ENCODE measurements at places on chromosomes 7 and 10.

- no peak for DNase-seq
Measured at GRCh38 chr7:119167431-119167830, 942.9 kb downstream of the ANKRD7 start.

GRCh38 chr10:35400595-35401268, 64.4 kb downstream of the CCNY start:
- no peak for DNase-seq

GRCh38 chr10:16297642-16298041, 139.2 kb upstream of the PTER start:
- no peak for DNase-seq

DNA sequence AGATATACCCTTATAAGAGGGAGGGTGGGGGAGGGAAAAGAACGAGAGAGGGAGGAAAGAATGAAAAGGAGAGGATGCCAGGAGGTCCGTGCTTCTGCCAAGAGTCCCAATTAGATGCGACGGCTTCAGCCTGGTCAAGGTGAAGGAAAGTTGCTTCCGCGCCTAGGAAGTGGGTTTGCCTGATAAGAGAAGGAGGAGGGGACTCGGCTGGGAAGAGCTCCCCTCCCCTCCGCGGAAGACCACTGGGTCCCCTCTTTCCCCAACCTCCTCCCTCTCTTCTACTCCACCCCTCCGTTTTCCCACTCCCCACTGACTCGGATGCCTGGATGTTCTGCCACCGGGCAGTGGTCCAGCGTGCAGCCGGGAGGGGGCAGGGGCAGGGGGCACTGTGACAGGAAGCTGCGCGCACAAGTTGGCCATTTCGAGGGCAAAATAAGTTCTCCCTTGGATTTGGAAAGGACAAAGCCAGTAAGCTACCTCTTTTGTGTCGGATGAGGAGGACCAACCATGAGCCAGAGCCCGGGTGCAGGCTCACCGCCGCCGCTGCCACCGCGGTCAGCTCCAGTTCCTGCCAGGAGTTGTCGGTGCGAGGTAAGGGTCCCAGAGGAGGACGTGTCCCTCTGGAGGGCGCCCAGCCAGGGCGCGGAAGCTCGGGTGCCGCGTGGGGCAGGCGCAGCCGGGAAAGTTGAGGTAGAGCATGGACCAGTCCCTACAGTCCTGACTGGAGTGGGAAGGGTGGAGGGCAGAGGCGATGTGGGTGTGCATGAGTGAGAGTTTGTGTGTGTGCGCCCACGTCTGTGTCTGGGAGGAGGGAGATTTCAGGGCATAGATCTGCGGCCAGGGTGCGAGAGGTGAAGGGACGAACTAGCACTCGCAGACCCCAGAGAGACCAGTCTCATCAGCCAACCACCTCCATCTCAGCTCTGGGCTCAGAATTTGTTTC, 844 bp downstream of the GRM3 start:
- no peak for DNase-seq

DNA sequence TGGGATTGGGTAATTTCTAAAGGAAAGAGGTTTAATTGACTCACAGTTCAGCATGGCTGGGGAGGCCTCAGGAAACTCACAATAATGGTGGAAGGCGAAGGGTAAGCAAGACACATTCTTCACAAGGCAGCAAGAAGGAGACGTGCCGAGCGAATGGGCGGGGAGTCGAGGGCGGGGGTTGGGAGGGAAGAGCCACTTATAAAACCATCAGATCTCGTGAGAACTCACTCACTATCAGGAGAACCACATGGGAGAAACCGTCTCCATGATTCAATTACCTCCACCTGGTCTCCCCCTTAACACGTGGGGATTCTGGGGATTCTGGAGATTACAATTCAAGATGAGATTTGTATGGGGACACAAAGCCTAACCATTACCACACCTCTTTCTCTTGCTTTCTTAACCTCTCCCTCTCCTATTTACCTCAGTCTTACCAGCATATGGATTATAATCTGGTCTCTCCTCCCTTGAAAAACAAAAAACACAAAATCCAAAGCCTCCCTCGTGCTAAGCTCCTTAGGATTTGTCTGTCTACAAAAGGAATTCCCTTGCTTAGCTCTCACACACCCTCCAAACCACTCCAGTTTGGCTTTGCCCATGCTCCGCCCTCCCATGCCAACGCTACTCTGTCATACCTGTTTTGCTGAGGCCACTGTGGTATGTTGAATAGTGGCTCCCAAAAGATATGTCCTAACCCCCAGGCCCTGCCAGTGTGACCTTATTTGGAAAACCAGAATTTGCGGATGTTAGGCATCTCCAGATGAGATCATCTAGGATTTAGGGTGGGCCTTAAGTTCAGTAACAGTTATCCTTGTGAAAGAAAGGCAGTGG, 19.6 kb upstream of the EFCAB10 start:
- no peak for DNase-seq

DNA sequence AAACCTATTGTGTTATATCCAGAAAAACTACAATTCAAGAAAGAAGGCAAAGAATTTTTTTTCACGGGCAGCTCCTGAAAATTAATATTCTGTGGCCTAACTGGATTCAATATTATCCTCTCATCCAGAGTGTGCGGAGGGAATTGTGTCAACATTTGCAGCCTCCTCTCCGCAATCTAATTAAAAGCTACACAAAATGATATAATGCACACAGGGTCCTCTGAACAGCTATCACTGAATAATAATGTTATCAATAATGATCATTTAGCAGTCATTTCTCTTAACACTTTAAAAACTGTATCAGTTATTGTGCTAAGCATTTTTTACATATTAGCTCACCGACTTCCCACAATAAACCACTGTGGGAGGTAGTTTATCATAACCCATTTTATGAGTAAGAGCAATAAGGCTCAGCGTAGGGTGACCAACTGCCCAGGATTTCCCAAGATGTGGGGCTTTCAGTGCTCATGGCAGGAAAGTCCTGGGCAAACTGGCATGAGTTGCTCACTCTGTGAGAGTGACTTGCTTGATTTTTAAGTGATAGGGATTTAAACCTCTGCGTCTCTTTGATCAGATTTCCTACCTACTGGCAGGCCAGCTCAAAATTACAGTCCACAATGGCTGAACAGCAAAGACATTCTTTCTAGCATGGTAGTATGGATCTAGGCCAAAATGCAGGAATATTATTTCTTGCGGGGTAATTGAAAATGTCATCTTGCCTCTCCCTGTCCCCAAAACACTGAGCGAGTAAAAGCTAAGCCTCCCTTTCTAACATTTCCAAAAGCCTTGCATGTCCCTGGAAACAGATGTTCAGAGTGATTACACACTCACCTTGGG, 65.7 kb downstream of the AOAH start:
- DNase-seq: no peak

DNA sequence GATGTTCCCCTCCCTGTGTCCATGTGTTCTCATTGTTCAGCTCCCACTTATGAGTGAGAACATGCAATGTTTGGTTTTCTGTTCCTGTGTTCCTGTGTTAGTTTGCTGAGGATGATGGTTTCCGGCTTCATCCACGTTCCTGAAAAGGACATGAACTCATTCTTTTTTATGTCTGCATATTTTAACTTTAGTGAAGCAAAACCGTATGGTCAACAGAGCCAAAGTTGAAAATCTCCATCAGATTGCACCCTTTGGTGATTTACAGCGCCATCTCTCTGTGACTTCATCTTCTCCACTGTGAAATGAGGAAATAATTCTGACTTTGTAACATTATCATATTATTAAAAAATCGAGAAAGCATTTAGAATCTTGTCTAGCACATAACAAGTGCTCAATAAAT, 132.3 kb upstream of the PLXDC2 start:
- no peak for DNase-seq

DNA sequence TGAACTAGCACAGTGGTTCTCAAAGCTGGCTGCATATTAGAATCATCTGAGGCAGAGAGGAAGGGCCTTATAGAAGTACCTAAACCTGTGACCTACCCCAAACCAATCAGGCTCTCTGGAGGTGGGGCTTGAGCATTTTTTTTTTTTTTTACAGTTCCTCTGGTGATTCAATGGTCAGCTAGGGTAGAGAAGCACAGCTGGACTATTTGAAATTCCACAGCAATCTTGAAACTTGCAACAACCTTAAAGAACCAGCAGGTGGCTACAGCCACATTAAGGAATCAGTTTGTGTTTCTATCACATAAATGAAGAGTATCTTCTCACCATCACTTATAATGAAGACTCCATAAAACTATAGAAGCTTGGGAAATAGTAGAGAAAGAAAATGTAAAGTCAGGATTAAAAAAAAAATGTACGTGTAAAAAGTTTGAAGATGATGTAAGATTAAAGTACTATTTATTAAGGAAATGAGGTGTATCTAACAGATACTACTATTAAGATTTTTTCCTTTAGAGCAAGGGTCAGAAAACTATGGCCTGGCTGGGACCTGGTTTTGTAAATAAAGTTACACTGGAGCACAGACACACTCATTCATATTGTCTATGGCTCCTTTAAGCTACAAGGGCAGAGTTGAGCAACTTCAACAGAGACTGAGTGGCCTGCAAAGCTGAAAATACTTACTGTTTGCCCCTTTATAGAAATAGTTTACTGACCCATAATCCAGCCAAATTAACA, 3.8 kb downstream of the RTKN2 start:
- DNase-seq: no peak

- no peak for DNase-seq
Measured at GRCh38 chr7:27153526-27153925, 1.1 kb upstream of the HOXA3 start.

DNA sequence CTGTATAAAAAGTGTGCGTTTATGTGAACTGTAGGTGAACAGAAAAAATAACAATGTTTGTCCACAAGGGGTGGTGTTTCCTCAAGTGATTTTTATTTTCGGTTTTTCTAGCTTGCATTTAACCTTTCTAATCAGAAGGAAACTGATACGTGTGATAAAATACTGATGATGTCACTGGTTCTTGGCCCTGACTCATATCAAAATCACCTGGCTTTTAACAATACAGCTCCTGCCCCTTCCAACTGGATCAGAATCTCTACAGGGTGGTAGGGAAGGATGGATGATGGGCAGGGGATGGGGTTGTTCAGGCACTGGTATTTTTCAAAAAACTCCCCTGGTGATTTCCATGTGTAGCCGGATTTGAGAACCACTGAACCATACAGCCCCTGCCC, 10.9 kb downstream of the NPFFR1 start:
- DNase-seq: no peak

GRCh38 chr7:92279396-92280031, 33.7 kb downstream of the ANKIB1 start:
- no peak for DNase-seq

- no peak for DNase-seq
Measured at GRCh38 chr10:78078539-78079330, 45.1 kb downstream of the RPS24 start.

GRCh38 chr7:96670338-96671289, 39.0 kb downstream of the SEM1 start:
- no peak for DNase-seq

- no peak for DNase-seq
Measured at GRCh38 chr10:62959553-62959952, 143.4 kb upstream of the EGR2 start.

DNA sequence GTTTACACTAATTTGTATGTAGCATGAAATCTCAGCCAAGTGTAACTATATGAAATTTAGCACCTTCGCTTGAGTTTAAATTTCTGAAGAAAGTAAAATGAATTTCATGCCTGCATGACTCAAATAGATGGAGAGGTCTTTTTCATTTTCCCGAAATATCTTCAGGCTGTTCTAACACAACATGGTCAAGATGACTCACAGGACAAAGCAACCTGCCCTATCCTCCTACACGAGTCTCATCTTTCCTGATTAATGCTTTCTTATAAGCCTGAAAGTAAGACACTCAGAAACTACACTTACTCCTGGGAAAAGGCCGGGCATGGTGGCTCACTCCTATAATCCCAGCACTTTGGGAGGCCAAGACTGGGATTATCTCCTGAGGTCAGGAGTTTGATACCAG, 41.2 kb downstream of the CH25H start:
- DNase-seq: no peak

- DNase-seq: no peak
Measured at GRCh38 chr10:74917481-74918077, 91.2 kb downstream of the KAT6B start.

DNA sequence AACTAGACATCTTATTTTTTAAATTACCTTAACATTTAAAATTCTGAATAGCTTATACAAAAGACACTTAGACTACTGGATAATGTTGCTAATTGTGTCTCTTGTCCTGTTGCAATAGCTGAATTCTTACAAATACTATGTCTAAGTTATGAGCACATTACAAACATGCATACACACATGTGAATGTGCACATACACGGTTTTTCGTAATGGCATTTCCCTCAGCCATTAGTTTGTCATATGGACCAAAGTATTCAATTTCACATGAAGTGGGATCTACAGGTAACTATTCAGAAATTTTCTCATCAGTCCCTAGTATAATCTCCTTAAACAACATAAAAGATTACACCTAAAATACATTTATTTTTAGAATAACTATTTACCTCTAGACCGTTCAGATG, 178.6 kb upstream of the BET1 start:
- no peak for DNase-seq

DNA sequence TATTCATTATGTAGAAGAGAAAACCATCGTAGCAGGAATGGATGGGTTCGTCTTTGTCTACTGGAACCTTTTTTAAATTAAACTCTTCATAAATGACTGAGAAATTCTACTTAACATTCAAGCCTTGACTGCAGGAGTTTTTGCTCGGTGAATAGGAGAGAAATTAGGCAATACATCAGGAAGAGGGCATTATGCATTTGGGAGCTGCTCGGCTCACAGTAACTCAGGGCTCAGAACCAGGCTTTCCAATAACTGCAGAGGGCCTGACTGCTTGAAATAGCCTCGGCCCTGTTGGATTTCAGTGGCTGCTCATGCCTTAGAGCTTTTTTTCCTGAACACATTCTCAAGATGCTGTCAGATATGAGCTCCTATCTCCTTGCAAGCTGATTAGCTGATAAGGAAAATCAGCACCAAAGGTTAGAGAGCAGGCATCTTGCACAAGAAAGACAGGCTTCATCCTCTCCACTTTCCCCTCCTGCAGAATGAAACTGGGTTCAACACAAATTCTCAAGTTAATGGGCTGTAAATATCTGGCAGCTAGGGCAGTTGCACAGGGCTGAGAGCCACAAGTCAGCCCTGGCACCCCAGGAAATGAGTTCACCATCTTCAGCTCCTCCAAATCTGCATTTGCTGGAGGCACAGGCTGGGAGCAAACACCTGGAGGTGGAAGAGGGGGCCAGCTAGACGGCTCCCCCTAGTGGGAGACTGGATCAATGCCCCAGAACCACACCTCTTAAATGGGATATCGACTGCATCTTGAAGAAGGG, 24.3 kb downstream of the TECTB start:
- DNase-seq: no peak

DNA sequence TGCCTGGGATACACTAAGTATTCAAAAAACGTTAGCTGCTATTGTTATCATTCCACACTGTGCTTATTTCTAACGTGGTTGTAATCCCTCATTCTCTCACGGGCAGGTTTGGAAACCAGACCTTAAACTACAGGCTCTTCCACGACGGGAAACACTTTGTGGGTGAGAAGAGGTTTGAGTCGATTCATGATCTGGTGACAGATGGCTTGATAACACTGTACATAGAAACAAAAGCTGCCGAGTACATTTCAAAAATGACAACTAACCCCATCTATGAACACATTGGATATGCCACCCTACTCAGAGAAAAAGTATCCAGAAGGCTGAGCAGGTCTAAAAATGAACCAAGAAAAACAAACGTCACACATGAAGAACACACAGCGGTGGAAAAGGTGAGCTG, 163.2 kb upstream of the PRR15 start:
- no peak for DNase-seq

GRCh38 chr7:5625938-5626337, 155.5 kb downstream of the RNF216 start:
- no peak for DNase-seq

Data from T-helper 9 cell (primary cell).